Heart right ventricle (tissue), 16 donors: ENCODE measurements at places on chromosomes 3 and 15.

DNA sequence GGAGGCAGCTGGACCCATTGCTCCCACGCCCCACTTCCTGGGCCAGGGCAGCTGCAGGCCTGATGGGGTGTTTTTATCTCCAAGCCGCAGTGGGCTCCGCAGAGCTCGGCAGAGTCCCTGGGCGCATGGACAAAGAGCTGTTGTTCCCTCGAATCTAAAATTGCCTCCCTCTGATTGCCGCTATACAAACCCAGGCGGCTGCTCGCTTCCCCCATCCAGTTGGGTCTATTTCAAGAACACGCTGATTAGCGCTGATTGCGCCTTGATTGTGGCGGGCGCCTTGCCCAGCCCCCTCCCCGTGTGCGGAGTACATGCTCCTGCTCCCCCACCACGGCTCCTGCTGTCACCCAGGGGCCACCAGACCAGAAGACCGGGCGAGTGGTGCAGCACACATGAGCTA, 43.4 kb upstream of the SLC6A1 start:
- DNase-seq: no peak

DNA sequence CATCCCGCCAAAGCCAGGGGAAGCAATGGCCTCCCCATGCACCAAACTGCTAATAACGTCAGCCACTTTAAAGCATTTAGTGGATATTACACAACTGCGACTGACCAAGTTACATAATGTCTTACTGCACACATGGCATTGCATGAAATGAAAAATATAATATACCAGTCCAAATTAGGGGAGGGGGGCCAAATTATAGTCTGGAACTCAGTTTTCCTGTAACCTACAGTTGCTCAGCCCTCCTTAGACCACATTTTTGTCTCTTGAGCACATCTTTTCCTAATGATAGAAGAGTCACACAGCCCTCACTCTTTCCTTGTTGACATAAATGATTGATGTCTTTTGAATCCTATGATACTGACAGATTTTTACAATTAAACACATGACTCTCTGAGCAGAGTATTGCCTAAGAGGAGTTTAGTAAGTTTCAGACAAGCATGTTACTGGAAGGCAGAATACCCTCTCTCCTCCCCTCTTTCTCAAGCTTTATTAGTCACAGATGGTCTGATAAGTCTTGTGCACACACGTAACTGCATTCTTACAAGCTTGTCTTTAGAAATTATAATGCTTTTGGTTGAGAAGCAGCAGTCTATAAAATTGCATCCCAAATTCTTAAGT, 1.1 kb upstream of the PLD1 start:
- DNase-seq: no peak

DNA sequence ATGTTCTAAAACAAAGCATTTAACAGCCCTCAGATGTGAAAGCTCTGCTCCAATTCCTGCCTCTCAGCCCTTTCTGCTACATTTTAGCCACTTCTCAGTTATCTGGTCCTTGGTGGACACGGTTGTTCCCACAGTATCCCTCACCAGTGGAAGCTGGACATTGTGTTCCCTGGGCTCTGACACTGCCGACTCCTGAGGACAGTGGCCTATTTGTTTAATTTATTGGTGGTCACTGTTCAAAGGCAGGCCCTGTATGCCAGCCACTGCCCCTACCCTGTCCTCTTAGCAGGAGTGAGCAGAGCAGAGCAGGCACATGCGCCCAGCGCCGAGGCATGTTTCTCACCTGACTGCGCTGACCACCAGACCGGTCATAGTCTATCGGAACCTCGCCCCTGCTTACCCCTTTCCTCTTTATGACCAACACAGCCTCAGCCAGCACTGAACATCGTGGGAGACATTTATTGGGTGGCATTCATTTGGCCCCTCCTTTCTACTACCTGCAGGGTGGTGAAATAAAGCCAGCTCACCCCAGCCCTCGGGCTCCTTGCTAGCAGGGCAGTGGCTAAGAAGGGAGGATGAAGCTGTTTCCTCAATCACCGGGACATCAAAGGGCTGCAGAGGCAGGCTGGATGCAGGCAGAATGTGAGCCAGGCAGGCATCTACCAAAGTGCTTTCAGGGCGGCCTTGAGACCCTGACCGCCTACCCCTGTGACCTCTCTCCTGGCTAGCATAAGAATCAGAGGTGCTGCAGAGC, 54.3 kb upstream of the HACD2 start:
- no peak for DNase-seq

GRCh38 chr3:107076946-107077345, 300.3 kb upstream of the CCDC54 start:
- DNase-seq: no peak

DNA sequence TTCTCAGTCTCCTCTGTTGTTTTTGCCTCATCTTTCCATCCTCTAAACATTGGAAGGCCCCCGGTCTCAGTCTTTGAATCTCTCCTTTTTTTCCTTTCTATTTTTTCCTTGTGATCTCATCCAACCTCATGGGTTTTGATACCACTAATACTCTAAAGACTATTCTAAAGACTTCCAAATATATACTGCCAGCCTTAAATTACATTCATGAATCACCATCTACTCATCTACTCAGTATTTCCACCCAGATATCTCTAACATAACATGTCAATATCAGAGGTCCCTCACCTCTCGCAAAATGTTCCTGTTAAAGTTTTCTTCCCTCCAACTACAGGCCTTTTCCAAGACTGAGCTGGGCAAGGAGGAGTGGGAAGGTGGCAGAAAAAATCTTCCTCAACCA, 282.5 kb upstream of the TTC14 start:
- DNase-seq: no peak

DNA sequence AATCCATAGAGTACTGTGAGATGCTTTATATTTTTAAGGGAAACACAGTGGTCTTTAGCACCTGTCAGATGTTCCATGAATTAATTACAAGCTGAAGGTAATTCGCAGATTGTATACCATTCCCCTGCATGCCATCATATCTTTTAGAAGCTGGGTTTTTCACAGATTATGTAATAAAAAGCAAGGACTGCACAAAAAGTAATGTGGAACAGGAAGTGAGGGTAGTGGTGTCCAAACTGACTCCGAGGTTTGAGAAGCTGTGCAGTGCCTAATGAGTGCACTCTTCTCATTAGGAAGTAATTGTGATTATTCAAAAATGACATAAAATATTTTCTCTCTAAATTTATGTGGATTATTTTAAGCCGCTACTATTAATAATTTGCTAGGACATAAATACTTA, 123.2 kb downstream of the GOLIM4 start:
- no peak for DNase-seq

GRCh38 chr3:125331243-125331642, 43.9 kb downstream of the ZNF148 start:
- DNase-seq: no peak

DNA sequence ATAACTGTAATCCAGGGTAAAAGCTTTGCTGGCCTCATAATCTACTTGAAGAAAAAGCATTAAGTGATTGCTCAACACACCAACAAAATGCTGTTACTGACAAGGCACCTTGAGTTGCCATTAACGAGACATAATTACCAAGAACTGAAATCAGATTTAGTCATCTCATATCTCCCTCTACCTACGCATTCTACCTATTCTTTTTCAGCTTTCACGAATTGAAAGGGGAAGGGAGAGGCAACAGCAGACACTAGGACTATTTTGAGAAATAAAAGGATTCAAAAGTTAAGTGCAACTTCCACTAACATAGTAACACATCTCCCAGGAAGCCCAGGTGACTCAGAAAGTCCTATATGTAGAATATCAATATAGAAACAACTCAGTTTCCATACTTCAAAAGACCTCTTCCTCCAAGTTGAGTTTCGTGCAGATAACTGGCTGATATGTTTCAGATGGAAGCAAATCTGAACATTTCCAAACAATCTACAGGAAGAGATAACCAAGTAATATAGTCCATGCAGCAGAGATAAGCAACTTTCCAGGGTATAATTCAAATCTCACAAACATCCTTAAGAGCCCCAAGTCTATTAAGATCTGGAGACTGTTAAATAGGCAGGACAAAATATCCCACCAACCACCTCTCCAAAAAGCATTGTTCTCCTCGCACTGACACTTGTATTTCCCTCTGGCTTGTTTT, 1.9 kb downstream of the OSBPL10 start:
- no peak for DNase-seq

- no peak for DNase-seq
Measured at GRCh38 chr3:138678086-138678485, 69.5 kb downstream of the FAIM start.

DNA sequence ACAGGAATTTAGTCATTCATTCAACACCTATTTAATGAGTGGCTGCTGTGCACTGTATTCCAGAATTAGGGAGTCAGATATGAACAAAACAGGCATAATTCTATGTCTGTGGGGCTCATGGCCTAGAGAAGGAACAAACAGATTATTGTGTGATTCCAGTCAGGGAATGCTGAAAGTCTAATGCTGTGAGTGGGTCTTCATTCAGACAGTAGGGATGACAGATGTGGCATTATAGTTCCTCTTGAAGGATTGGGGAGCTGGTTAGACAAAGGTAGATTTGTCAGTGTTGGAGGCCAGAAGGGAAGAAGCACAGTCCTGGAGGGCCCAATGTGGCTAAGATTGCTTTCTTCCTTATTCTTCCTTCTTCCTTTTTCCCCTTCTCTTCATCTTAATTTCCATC, 226.4 kb upstream of the EIF1B start:
- no peak for DNase-seq

DNA sequence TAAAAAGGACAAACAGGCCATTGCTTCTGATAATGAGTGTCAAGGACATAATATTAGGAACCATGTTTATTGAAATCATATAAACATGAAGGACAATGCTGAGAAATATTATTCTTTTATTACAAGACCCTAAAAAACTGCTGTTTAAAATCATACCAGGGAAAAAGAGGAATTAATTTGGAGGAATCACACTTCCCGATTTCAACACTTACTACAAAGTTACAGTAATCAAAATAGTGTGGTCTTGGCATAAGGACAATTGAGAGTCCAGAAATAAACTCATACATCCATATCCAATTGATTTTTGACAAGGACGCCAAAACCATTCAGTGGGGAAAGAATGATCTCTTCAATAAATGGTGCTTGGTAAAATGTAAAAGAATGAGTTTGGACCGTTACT, 13.0 kb downstream of the CYP1A1 start:
- DNase-seq: no peak

DNA sequence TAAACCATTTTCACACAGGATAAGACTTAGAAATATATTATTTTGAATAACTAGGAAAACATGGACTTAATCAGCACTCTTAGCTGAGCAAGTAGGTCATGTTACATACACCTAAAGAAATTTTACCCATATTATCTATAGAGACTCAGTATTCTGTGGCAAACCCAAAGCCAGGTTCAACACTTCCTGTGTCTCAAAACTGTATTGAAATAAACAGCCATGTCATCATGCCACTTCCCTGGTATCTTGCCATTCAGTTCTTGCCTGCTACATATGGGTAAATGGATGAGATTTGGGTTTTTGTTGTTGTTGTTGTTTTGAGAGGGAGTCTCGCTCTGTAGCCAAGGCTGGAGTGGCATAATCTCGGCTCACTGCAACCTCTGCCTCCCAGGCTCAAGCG, 141.5 kb upstream of the PLXND1 start:
- DNase-seq: no peak

DNA sequence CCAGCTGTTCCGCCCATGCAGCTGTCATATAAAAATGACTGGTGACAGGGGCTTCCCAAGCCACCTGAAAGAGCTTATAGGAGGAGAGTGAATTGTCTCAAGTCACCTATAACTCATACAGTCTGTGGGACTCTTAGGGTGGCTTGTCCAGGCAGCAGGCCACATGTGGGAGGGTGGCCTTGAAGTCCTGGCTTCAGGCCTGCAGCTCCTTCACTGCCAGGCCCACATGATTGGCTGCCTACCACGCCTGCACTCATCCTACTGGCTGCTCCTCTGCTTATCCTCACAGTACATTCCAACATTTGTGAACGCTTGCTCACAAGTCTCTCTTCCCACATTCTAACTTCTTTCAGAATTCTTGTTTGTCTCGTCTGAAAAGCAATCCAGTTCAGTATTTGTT, 41.1 kb upstream of the TIPARP start:
- DNase-seq: peak; percentile 50
